ENCODE measurements at places on chromosomes 13 and 19.

GRCh38 chr19:56312342-56312741 is 2.3 kb downstream of the ZSCAN5A start:
- no peak for DNase-seq

DNA sequence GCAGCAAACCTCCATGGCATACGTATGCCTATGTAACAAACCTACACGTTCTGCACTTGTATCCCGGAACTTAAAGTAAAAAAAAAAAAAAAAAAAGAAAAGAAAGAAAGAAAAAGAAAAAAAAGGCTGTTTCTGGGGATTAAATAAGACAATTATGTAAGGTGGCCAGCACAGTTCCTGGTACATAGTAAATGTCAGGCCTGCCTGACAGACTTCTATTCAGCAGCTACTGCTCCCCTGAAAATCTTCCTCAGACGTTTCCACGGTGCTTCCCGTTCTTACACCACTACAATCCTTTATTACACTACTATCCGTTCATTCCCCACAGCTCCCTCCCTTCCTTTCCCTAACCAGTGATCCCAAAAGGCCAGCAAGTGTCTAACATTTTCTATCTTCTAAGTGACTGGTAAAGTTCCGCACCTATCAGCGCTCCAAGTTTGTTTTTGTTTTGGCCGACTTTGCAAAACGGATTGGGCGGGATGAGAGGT is 636 bp upstream of the RB1 start:
- DNase-seq, result no peak

GRCh38 chr13:32310134-32310706 is 4.9 kb downstream of the ZAR1L start:
- peak; percentile 55 for DNase-seq

DNA sequence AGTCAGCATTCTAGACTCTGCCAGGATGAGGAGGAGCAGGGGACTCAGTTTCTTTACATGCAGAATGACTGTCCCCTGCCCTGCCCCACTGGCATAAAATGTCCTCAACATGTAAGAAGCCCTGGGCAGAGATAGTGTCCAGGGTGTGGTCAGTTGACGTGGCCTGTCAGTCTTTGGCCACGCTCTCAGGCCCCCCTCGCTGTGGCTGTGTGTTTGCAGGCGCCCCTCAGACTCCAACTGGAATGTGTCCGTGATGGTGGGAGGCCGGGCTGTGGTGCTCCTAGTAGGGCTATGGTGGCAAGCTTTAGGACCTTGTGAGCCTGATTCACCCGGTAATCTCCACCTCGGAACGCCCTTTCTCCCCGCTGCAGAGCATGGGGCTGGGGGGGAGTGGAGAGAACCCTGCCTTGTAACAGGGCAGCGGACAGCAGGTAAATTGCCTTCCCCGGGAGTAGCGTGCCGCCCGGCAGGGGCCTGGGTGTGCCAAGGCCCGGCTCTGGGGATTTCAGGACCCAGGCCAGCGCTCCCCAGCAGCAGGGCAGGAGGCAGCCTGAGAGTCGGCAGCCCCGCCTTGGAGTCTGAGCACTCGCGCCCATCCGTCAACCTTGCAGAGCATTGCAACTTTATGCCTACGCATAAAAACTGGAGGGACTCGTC is 62.3 kb downstream of the CHST8 start:
- peak; percentile 38 for DNase-seq

DNA sequence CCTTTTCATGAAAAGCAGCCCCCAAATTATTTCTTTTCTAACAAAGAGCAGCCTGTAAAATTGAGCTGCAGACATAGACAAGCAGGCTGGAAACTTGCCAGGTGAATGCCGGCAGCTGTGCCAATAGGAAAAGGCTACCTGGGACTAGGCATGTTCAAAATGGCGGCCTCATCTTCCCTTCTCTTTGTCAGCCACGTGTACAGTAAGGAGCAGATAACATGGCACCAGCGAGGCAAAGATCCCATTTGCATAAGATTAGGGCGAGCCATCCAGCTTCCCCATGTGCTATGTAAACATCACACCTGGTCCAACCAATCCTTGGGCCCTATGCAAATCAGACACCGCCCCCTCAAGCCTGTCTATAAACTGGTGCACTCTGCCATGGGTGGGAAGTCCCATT is 31.2 kb upstream of the CACNA1A start:
- no peak for DNase-seq

All from fibroblast of skin of scalp (primary cell).